SW 1271 (cell line): ENCODE measurements at places on chromosomes 4 and X.
A peak's percentile ranks its signal among the peaks of the same experiment; 100 is the strongest.

DNA sequence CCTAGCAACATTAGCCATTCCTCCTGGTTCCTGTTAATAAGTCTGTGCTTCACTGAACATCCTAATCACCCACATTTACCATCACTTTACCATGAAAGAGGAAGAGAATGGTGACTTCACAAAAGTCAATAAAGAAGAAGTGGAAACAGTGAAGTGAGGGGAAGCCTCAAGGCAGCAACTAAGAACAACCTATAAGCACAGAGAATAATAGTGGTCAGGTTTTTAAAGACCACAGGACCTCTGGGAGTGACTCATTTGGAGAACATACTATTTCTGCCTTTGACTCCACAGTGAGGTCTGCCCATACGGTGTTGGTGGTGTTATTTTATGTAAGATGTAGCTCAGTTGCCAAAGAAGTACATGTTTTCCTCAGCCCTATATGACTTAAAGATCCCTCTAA lies 86.0 kb upstream of the TET2 start:
- peak; percentile 8 for DNase-seq

- DNase-seq, result no peak
These were observed 147.2 kb upstream of the DIPK2B start for GRCh38 chrX:45347877-45348276.

GRCh38 chrX:43656005-43656494 lies at the start of gene MAOA:
TSS of gene MAOA (plus strand) at chrX:43656299. CDS start at chrX:43656342, 43 bp downstream.
- DNase-seq, result peak; percentile 4

- no peak for DNase-seq
These were observed 58.8 kb downstream of the SPINK2 start for GRCh38 chr4:56762484-56763250.

GRCh38 chr4:169225058-169225751 lies 45.6 kb downstream of the SH3RF1 start:
- peak; percentile 91 for DNase-seq

- DNase-seq, result no peak
These were observed 12.4 kb downstream of the NSD2 start for GRCh38 chr4:1883583-1883982.

DNA sequence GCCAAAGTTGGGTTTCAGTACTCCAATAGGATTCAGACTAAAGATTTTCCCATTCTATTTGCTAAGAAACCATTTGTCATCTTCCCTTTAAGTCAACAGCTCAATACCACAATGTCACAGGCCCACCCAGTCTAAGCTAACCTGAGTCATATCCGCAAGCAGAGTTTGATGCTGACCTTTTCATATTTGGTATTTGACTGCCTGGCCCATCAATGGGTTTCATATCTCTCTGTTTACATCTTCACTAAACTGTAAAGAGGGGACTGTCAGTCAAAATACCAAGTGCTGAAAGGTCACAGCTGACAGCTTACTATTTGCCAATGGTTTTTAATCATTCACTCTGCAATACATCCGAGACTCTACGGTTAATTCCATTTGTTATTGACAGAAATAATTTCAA lies 707.5 kb upstream of the ACTRT1 start:
- DNase-seq, result no peak

- DNase-seq, result no peak
These were observed 461.3 kb downstream of the BCOR start for GRCh38 chrX:39636481-39636880.

- no peak for DNase-seq
These were observed 73.2 kb downstream of the FAM53A start for GRCh38 chr4:1610791-1611500.

DNA sequence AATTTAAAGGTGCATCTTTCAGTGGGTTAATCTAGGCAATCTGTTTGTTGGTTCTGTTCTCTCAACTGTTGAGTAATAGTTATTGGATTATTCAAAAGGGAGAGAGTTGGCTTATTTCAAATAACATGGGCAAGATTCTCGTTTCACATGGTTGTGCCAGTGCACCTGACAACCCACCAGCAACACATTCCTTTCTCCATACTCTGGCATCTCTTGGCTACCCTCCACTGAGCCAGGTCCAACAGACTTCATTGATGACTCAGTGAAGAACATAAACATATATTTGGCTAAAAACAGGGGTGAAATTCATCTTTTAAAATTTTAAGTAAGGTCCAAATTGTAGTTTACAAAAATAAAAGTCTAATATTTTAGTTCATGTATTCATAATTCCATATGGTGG lies 967.2 kb downstream of the RPA4 start:
- DNase-seq, result no peak

GRCh38 chr4:183499801-183500200 lies 5.1 kb upstream of the ING2 start:
- no peak for DNase-seq

DNA sequence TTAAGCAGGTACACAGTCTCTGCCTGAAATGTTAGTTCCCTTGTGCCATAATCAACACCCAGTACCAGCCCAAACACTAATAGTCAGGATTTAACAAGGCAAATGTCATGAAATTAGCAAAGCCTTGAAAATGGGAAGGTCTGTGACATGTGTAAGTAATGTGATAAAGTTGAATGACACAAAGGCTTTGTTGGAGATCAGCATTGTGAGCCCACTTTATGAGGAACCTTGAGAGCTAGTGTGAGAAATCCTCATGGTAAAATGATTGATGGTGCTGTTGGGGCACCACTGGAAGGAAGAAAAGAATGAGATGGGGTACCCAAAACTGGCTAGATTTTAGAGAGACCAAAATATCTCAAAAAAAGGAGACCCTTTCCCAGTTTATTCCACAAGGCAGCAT lies 3.3 kb upstream of the LIN54 start:
- no peak for DNase-seq

DNA sequence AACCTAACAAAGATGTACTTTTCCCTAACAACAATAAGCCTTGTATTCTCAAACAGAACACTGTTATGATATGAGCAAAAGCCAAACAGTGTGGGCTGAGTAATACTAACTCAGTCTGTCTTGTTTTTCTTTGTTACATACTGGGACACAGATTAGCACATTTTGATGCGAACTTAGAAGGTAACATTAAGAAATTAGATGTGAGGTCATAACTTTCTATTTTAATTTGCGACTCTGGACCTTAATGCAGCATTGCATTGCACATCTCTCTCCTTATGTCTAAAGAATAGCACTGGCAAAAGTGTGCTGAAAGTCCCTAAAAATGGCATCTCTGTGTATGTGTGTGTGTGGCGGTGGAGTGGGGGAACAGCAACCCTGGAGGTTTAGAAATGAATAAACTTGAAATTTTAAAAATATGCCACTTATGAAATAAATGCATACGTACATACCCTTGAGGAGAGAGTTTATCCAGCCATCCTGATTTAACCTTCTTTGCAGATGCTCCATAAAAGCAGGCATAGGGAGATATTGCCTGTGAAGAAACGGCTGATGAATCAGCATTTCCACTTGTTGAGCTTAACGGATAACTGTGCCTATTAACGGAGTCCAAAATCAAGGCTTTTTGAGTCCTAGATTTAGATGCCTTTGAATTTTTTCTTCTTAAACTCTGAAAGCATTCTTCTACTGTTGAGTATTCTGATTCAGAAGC lies 34.2 kb downstream of the ARAP2 start:
- DNase-seq, result no peak

DNA sequence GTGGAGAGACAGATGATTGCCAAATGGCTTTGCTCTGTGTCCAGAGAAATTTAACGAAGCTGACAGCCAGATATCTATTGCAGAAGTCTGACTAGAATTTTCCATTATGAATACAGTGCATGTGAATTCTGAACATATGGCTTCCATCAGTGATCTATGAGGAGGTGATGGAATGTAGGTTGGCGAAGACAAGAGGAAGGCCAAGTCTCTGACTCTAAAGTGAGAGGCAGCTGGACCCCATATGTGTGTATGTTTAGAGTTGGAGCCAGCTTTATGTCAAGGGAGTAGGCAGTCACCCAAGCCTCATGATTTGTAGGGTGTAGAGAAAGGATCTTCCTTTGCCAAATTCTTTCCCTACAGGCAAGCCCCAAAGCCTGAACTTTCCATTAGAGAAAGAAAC lies 76.2 kb upstream of the TEX13D start:
- DNase-seq, result no peak

GRCh38 chr4:73662709-73663546 lies 42.7 kb upstream of the RASSF6 start:
- DNase-seq, result peak; percentile 48

DNA sequence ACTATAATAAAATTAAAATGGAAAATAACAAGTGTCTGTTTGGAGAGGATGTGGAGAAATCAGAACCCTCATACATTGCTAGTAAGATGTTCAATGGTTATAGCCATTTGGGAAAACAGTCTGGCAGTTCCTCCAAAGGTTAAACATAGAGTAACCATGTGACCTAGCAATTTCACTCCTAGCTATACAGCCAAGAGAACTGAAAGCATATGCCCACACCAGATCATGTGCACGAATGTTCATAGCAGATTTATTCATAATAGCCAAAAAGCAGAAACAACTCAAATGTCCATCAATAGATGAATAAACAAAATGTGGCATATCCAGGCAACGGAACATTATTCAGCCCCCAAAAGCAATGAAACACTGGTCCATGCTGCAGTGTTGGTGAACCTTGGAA lies 9.4 kb upstream of the CCNQ start:
- no peak for DNase-seq

DNA sequence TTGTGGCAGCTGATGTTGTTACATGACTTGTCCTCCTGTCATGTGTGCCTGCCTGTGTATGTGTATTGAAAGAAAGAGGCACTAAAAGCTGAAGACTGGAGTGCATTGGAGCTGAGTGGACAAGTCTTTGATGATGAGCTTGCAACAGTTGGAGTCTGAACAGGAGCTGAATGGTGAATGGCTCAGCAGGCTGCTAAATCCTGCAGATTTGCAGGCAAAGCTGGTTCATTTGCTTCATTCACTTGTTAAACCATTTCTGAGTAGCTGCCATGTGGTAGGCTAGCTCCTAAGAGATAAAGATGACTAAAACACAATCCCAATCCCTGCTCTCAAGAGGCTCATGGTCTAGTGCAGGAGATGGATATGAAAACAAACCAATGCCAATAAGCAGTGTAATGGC lies 217.3 kb downstream of the CHRDL1 start:
- DNase-seq, result no peak

GRCh38 chrX:96435378-96436035 lies 249.1 kb upstream of the DIAPH2 start:
- DNase-seq, result no peak

GRCh38 chr4:101142259-101142658 lies 205.1 kb downstream of the PPP3CA start:
- DNase-seq, result no peak

DNA sequence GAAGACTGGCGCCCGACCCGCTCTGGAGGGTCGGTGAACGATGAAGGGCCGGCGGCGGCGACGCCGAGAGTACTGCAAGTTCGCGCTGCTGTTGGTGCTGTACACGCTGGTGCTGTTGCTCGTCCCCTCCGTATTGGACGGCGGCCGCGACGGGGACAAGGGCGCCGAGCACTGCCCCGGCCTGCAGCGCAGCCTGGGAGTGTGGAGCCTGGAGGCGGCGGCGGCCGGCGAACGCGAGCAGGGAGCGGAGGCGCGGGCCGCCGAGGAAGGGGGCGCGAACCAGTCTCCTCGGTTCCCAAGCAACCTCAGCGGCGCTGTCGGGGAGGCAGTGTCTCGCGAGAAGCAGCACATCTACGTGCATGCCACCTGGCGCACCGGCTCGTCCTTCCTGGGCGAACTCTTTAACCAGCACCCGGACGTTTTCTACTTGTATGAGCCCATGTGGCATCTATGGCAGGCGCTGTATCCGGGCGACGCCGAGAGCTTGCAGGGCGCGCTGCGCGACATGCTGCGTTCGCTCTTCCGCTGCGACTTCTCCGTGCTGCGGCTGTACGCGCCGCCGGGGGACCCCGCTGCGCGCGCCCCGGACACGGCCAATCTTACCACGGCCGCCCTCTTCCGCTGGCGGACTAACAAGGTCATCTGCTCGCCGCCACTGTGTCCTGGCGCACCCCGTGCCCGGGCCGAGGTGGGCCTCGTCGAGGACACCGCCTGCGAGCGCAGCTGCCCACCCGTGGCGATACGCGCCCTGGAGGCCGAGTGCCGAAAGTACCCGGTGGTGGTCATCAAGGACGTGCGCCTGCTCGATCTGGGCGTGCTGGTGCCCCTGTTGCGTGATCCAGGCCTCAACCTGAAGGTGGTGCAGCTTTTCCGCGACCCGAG lies 568 bp downstream of the CHST7 start:
- peak; percentile 20 for DNase-seq

- DNase-seq, result no peak
These were observed 1.5 kb downstream of the FUNDC2 start for GRCh38 chrX:155028129-155028528.

GRCh38 chrX:71144651-71145050 lies at the start of gene NLGN3:
TSS of gene NLGN3 (plus strand) at chrX:71144841. CDS start at chrX:71147750, 2,909 bp downstream.
- no peak for DNase-seq

DNA sequence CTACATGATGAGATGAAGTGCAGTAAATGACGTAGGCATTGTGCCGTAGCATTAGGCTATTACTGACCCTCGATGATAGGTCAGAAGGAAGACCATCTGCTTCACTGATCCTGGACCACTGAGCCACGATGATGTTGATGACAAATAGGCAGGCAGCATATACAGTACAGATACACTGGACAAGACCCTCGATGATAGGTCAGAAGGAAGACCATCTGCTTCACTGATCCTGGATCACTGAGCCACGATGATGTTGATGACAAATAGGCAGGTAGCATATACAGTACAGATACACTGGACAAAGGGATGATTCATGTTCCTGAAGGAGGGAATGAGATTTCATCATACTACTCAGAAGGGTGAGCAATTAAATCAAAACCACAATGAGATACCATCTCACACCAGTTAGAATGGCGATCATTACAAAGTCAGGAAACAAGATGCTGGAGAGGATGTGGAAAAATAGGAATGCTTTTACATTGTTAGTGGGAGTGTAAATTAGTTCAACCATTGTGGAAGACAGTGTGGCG lies 50.9 kb downstream of the BEND4 start:
- DNase-seq, result no peak

- DNase-seq, result no peak
These were observed 66.8 kb upstream of the UCP1 start for GRCh38 chr4:140635606-140636005.
